ENCODE measurements at places on chromosomes 5 and 9. TPM values are rescaled to one million over a fixed set of nuclear protein-coding genes. Genes with fewer than 3 reads are reported as not detected.

Gene C5orf24
- 33.7 TPM for total RNA-seq

Gene ZDHHC11B
- total RNA-seq, result 15.6 TPM

Gene TERT
- total RNA-seq, result not detected

Gene RANBP3L
- total RNA-seq, result 8.1 TPM

Gene ANXA2R
- 4.4 TPM for total RNA-seq

Gene DPYSL3
- total RNA-seq, result 130 TPM

Gene CMYA5
- 33.4 TPM for total RNA-seq

Gene HTR4
- total RNA-seq, result not detected

Gene ADAMTS6
- 2.6 TPM for total RNA-seq

Gene PCDHB2
- total RNA-seq, result 1.8 TPM

Gene SPOCK1
- total RNA-seq, result 15.6 TPM

Gene ANKRD31
- 1.0 TPM for total RNA-seq

Gene FAM193B
- total RNA-seq, result 76.0 TPM

Gene ZDHHC11
- total RNA-seq, result 39.5 TPM

Gene BRIX1
- total RNA-seq, result 42.1 TPM

Gene OLFM1
- total RNA-seq, result 47.8 TPM

Gene HARS1
- 57.0 TPM for total RNA-seq

Gene DDX4
- not detected for total RNA-seq

Gene SLC25A2
- total RNA-seq, result 1.3 TPM

GRCh38 chr5:97737608-97738007, 554.6 kb upstream of the RIOK2 start:
- DNase-seq, result no peak

DNA sequence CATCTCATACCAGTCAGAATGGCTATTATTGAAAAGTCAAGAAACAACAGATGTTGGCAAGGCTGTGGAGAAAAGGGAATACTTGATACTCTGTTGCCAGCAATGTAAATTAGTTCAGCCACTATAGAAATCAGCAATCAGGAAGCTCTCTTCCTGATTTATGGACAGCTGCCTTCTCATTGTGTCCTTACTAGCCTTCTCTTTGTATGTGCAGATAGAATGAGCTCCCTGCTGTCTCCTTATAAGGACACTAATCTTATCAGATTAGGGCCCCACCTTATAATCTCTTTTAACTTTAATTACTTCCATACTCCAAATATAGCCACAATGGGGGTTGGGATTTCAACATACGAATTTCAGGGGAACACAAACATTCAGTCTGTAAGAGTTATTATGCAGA, 38.0 kb downstream of the KCNV2 start:
- DNase-seq, result no peak

DNA sequence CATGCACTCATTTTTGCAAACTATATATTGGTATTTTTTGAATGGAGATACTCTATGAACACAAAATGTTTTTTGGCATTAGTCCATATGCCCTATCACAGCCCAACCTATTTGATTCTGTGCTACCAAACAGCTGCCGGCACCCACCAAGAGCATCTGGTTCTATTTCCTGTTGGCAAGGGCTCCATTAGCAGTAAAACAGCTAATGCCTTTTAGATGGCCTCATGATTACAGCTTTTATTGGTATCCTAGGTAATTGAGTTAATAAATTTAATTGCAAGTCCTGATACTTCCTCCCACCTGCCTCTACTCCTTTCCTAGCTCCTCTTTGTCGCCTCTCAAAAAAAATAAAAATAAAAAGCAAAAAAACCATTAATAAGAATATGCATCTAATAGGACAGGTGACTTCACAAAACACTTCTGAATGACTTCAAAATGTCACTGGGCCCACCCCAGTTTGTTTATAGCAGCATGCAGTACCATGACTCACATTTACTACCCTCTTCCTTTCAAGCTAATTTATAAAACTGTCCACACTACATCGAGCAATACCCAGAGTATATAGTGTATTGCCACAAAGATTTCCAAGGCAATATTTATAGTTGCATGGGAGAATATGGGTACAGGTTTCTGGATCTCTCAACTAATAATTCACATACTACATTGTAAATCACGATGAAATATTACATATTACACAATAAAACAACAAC, 620.4 kb downstream of the SLCO4C1 start:
- DNase-seq, result no peak

- no peak for DNase-seq
Observed at GRCh38 chr9:116541402-116541801, 145.7 kb upstream of the TRIM32 start.

GRCh38 chr5:142780871-142781270, 10.7 kb downstream of the ARHGAP26 start:
- DNase-seq, result no peak

DNA sequence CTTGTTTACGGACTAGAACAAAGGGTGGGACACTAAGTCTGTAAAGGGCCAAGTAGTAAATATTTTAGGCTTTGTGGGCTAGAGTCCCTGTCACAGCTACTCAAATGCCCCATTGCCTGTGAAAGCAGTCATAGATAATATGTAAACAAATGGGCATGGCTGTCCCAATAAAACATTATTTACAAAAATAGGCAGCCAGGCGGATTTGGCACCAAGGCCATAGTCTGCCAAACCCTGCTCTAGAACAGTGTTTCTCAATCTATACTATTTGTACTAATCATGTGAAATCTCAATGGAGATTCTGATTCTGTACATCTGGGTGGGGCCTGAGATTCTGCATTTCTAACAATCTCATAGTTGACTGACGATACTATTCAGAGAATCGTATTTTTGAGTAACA, 92.0 kb downstream of the RFX3 start:
- DNase-seq, result no peak

GRCh38 chr9:110029956-110030480, 177.9 kb downstream of the C9orf152 start:
- DNase-seq, result no peak

DNA sequence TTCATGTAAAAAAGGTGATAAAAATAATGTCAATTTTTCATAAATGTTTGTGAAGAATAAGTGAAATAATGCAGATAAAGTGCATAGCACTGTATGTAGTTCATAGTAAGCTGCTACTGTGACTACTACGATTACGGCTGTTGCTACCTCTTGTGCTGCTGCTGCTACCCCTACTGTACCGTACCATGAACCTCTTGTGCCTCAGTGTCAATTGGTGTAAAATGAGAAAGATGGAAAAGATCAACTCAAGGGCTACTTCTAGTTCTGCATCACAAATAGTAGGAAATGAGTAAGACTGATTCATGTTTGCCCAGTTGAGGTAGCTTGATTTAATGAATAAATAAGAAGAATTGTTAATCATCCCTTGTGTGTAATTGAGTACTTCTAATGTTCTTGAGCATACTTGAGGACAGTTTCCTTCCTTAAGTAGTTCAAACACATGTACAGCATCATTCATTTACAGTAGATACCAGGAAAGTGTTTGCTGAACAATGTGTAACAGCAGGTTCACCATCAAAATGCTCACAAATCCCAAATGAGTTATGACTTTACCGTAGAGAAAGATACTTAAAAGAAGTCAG, 200.0 kb upstream of the ATP10B start:
- no peak for DNase-seq

DNA sequence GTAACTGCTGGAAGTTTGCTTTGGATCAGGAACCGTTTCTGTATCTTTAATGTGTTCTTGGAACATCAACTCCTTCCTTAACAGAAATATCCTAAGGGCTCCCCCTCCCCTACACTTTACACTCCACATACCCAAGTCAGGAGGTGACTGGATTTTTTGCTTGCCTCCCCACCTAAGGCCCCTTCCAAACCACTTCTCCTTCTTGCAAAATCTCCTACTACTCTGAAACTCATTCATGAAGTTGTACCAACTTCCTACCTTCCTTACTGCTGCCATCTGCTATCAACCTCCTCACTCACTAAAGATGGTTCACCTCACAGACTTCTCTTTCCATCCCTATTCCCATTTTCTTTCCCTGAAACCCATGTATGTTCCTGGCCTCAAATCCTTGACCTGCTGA, 16.1 kb downstream of the TXN start:
- DNase-seq, result no peak

DNA sequence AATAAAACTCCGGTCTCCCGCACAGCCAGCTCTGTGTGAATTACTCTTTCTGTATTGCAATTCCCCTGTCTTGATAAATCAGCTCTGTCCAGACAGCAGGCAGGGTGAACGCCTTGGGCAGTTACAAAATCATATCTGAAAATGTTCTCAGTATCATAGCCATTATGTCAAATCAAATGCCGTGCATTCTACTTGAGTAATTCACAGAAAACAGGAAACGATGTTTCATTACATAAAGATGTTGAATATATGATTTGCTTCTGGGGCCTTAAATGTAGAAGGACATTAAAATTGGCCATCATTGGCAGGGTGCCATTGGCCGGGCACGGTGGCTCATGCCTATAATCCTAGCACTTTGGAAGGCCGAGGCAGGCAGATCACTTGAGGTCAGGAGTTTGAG, 8.5 kb downstream of the POLR3G start:
- DNase-seq, result no peak

DNA sequence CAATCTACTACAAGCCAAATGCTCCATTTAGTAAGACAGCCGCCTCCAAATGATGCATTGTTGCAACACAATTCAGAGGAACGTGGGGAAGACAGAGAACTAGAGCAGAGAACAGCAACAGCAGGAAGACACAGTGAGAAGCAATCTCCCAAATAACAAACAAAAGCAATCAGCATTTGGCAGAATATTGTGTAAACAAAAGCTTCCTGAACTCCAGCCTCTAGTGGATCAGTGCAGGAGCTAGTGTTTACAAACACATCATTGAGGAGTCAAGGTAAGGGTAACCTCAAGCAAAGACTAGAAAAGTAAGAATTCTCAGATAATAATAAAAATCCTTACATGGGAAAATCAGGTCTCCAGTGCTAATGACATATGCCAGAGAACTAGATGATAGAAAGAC, 20.6 kb downstream of the FST start:
- DNase-seq, result no peak

DNA sequence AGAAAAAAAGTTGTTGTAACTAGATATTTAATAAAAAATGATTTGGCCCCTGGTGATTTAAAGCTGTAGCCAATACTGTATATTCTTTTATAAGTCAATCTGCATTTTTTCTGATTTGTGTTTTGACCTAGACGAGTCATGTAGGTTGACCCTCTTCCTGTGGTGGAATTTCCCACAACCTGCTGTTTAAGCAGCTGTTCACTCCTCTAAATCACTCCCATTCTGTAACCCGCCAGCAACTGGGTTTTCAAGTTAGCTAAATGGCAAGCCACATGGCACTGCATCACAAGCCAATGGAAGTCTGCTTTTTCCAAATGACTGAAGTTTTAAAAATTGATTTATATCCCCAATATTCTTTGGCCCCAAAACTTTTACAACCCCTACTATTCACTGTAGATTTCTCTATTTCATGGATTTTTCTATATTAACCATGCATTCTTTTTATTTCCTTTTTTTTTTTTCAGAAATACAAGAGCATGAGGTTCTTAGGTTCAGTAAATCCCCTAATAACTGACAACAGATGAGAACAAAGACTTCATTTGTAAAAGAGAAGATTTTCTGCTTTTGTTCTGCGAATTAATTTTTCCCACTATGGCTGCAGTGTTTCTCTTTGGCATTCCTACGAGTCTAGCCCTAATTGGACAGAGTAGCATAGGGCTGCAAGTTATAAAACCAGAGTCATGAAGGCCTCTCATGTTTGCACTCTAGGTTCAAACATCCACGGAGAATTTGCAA, 184.5 kb upstream of the TLE4 start:
- no peak for DNase-seq

GRCh38 chr9:86751207-86751606, 196.1 kb downstream of the GAS1 start:
- DNase-seq, result no peak

GRCh38 chr5:171311322-171312077, 2.5 kb downstream of the TLX3 start:
- no peak for DNase-seq

DNA sequence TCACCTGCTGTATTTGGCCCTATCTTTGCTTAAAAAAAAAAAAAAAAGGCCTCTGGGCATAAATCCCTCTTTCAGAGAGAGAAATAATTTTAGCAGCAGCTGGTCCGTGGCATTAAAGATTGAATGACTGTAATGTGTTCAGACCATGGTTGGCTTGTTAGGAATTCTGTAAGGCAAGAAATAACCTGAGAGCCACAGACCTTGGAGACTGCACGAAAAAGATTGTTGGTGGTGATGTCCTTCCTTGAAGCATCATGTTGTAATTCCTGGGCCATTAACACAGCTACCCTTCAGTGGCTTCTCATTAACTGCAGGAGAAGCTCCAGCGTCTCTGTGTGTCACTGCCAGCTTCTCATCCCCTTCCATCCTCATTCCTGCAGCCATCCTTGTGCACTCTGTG, 79.0 kb downstream of the SGCD start:
- DNase-seq, result no peak

DNA sequence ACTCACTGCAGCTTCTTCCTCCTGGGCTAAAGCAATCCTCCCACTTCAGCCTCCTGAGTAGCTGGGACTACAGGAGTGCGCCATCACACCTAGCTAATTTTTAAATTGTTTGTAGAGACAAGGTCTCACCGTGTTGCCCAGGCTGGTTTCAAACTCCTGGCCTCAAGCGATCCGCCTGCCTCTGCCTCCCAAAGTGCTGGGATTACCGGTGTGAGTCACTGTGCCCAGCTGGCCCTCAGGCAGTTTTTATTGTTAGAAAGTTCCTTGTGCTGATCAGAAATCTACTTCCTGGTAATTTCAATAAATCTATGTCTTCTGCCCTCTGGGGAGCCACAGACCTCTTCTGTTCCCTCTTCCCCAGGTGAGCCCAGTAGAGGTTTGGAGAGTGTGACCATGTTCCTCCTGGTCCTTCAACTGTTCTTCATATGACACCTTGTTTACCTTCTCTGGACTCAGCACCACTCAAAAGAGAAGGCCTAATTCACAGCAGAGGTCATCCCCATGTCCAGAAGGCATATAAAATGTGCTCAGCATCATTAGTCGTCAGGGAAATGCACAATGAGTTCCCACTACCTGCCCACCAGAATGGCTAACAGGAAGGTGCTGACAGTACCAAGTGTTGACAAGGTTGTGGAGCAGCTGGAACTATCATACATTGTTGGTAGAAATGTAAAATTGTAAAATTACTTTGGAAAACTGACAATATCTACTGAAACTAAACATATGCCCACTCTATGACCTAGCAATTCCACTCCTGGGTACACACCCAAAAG, 10.4 kb downstream of the TMOD1 start:
- DNase-seq, result peak; percentile 37

- DNase-seq, result no peak
Observed at GRCh38 chr5:94920570-94920969, 302.1 kb downstream of the SLF1 start.

DNA sequence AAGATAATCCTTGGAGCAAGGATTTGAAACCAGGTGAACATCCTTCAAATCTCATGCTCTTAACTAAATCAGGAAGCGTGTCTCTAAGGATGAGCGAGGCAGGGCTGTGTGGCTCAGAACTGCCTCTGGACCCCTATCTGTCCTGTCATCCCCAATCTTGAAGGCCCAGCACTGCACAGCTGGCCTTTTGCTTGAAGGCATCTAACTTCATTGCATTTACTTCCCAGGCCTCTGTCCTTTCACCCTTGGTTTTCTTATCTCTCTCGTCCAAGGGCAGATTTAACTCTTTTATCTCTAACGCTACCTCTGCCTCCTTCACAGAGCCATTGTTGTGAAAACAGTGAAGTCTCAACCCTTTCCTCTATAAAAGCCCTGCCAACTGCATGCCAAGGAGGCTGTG, 83.8 kb downstream of the UGCG start:
- no peak for DNase-seq

- no peak for DNase-seq
Observed at GRCh38 chr5:40547994-40548575, 131.6 kb upstream of the PTGER4 start.

Measured in ureter (tissue), 1 donor.